CD4-positive, alpha-beta T cell treated with Interleukin-4 for 1 hour (primary cell): ENCODE measurements at places on chromosomes 2 and 18.

GRCh38 chr2:9416267-9416961 lies 6.9 kb downstream of the ITGB1BP1 start:
- no peak for DNase-seq

DNA sequence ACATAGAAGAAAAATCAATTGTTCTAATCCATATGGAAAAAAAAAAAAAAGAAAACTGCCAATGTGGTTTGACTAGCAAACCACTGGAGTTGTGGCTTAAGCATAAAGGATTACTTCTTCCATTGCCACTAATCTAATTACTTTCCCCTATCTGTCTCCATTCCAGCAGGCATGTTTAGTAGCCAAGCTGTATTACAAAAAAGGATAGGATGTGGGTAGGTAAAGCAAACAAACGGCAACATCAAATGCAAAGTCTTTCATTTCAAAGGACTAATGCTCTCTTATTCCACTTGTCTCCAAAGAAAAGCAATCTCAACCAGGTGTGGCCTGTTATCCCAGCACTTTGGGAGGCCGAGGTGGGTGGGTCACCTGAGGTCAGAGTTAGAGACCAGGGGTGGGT lies 36.5 kb downstream of the SLC8A1 start:
- DNase-seq: no peak

- no peak for DNase-seq
Observed at GRCh38 chr2:219285894-219286425, 6.8 kb downstream of the DNAJB2 start.

DNA sequence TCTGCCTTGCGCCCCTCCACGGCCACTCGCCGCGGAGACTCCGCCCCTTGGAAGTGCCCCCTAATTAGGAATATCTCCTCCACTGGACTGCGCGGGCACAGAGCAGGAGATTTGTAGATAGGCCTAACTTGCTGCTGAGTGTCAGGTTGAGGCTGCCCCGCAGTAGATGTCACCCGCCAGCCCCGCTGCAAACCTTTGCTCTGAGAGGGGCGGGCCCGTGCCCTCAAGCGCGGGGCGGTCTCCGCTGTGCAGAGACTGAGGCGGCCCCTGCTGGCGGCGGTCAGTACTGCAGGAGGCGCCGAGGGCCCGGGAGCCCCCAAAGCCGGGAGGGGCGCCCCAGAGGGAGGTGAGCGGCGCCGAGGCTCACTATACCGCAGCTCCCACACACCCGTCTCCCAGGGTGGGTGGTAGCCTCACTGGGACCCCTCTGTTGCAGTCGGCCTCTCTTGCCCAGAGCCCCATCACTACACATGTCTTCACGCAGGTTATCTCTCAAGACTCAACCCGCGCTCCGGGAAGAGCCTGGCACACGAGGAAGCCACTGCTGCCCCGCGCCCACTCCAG lies 2.9 kb upstream of the NEURL3 start:
- DNase-seq: peak; percentile 87

DNA sequence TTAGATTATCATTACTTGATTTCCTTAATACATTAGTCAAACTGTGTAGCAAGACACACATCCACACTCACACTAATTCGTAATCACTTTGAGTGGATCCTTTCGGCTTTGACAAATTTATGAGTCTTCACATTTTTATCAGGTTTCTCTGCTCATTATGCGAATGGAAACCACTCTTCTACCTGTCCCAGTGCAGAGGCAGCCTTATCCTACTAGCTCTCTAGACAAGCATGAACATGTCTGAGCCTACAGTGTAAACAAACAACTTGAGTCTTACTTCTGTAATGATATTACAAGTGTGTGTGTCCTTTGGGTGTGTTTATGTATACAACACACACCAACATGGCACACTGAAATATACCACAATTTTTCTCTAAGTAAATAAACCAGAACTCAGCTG lies 361.9 kb upstream of the CHST9 start:
- DNase-seq: no peak
